ENCODE measurements at places on chromosomes 2 and 18. TPM values are rescaled to one million over a fixed set of nuclear protein-coding genes. Genes with fewer than 3 reads are reported as not detected.

GRCh38 chr2:153072077-153072476, 353.7 kb downstream of the ARL6IP6 start:
- no peak for DNase-seq
- no peaks in the 10 kb centered on the region for H3K27me3 ChIP-seq
- H3K4me3 ChIP-seq = no peak overlapping the region
- H3K4me1 ChIP-seq = no peaks in the 10 kb centered on the region
- H3K36me3 ChIP-seq = no peaks in the 10 kb centered on the region
- H3K27ac ChIP-seq = no peak overlapping the region

The BMP10 gene
- not detected for total RNA-seq

DNA sequence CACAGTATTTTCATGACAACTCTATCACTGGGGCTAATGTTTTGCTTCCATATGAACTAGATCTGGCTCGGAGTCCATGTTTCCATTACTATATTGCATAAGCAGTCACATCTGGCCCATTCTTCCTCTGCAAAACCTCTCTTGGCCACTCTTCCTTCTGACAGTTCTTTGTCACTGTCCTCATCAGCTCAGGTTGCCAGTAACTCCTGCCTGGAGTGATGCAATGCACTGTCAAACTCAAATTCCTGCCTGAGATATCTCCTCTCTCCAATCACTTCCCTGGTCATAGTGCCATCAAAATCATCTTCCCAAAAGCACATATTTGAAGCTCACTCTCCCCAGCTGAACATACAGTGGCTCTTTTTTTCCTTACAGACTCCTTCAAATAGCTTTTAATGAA, 66.1 kb downstream of the COLEC12 start:
- H3K4me1 ChIP-seq = no peaks in the 10 kb centered on the region
- DNase-seq = no peak
- H3K27ac ChIP-seq = no peak overlapping the region
- H3K4me3 ChIP-seq = no peak overlapping the region

DNA sequence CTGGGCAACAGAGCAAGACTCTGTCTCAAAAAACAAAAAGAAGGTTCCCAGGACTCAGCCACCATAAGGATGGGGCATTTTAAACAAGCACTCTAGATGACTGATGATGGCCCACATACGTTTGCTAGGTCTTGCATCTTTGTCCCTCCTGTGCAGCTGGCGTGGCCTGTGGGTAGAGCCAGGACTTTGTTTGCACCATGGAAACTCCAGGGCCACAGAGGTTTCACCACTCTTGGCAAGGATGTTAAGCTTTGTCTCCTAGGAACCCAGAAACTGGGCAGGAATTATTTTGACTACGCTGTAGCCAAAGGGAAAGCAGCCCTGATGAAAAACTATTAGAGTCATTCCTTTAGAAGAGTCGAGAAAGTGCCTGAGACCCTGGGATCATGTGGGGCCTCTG, 75.3 kb upstream of the STPG4 start:
- H3K27ac ChIP-seq = no peak overlapping the region
- no peaks in the 10 kb centered on the region for H3K36me3 ChIP-seq
- DNase-seq = no peak
- peaks cover 10% of the 10 kb centered on the region for H3K27me3 ChIP-seq
- no peak overlapping the region for H3K4me3 ChIP-seq

The STEAP3 gene
- total RNA-seq = 0.78 TPM

The HOXD13 gene
- not detected for total RNA-seq

- H3K36me3 ChIP-seq = no peaks in the 10 kb centered on the region
- no peaks in the 10 kb centered on the region for H3K27me3 ChIP-seq
- H3K4me3 ChIP-seq = no peak overlapping the region
- DNase-seq = no peak
- H3K4me1 ChIP-seq = peaks cover 2% of the 10 kb centered on the region
Measured at GRCh38 chr2:154455166-154455565, 243.3 kb upstream of the KCNJ3 start.

DNA sequence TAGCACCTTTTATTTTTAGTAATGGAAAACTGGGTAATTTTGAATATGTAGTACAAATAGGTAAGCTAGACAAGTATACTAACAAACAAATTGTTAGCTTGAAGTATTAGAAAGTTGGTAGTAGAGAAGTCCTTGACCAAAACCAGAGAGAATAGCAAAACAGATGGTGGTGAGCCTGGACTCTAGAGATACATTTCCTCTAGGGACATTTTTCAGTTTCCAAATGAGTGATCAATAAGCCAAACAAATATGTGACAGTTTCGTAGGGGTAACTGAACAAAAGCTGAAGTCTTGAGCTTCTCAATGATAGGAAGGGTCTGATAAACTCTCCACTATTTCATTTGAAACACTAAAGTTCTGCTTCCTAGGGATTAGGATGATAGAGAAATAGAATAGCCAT, 692.0 kb upstream of the FAM98A start:
- no peak overlapping the region for H3K27ac ChIP-seq
- H3K4me1 ChIP-seq = no peaks in the 10 kb centered on the region
- DNase-seq = no peak
- H3K27me3 ChIP-seq = no peaks in the 10 kb centered on the region

- H3K4me1 ChIP-seq = no peaks in the 10 kb centered on the region
- no peak for DNase-seq
- no peaks in the 10 kb centered on the region for H3K27me3 ChIP-seq
- H3K4me3 ChIP-seq = no peak overlapping the region
Measured at GRCh38 chr18:51089691-51090090, 59.7 kb downstream of the SMAD4 start.

GRCh38 chr18:8298186-8298585, 311.1 kb upstream of the RAB12 start:
- no peaks in the 10 kb centered on the region for H3K36me3 ChIP-seq
- no peak overlapping the region for H3K27ac ChIP-seq
- no peak for DNase-seq
- no peak overlapping the region for H3K4me3 ChIP-seq
- H3K27me3 ChIP-seq = no peaks in the 10 kb centered on the region

The C18orf54 gene
- total RNA-seq = 10.9 TPM

Data from activated T-helper 2 cell treated with anti-CD3 and anti-CD28 coated beads, Interferon-gamma antibody, Interleukin-2, Interleukin-4, amounts not matched to agents 10 μg/mL and 5 μg/mL and 100 μg/mL, durations not matched to agents 14 hours and 24 hours and 36 hours (primary cell).